ENCODE measurements at places on chromosomes 4 and X.

DNA sequence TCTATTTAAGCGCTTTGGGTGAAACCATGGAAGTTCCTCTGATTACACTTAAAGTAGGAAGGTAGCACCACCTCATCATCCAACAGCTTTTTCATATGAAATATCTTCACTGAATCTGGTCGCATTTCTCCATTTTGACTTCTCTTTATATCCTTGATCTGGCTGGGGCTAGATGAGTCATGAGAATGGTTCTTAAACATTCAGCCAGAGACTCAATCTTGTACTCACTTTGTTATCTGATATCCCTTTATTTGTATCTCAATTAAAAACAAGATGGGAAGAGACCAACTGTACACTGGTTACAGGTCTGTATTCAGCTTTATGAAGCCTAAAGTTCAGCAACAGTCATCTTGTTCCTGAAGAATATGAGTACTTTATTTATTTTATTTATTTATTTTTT is 84.9 kb downstream of the CBLL2 start:
- DNase-seq, result no peak

DNA sequence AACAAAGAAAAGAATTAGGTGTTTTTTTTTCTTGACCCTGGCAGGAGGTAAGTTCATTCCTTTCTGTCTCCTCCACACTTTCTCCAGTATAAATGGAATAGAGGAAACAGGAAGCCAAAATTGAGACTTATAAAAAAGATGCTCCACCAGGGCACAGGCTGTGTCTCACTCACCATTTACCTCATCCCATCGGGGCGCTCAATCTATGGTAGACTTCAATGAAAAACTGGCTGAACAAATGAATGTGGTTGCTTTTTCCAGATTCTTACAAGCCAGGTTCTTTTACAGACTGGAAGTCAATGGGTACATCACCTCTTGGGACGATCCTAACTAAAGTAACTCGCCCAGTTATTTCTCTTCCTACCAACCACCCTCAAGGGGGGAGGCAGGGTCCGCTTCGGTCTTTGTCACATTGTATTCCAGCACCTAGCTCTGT is 685 bp downstream of the COMMD8 start:
- no peak for DNase-seq

DNA sequence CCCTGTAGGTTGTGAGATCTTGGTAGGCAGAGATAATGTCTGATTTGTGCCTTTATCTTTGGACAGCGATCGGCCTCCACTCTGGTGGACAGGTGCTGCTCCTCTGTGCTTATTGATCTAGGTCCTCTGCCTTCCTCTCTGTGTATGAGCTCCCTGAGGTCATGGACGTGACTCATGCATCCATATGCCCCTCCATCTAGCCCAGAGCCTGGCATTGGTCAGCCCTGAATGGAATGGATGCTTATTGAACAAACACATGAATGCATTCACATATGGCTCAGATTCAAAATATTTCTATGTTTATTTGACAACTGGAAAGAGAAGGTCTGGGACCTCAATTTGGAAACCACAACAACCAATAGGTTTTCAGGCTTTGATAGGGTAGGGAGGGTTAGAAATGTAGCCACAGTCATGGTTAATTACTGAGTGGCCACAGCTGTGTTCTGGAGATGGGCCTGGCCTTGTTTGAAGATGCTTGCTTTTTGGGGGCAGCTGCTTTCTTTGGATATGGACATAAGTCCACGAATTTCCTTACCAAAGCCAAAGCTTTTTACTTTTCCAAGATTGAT is 76.2 kb downstream of the SEL1L3 start:
- no peak for DNase-seq

DNA sequence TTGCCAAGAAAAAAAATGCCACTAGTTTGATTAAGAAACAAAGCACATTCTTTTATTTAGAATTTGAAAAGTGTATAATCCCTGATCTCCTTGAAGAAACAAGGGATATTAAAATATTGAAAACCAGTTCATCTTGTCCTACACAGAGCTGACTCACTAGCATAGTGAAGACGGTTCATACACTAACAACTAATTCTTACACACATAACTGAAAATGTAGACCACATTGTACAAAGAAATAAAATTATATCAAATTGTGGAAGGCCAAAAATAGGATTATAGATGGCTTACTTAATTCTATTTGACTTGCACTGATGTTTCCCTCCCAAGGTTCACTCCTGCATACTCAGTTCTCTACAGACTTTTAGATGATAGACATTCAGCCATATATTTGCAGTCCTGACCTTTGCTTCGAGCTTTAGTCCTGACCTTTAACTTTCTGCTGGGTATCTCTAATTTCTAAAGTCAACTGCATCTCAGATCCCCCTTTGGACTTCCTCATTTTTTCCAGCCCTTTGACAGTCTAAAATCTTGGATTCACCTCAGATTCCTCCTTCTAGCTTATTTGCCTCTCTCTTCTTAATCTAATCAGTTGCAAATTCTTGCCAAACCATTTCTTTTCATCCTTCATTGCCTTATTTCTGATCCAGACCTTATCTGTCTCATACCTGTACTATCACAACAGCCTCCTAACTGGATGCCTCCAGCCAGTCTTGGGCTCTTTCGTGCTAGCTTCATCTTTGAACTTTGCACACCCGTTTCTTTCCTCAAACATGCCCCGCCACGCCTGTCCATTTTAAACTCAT is 4.5 kb upstream of the WWC2 start:
- no peak for DNase-seq

- no peak for DNase-seq
Measured at GRCh38 chr4:123556526-123556925, 159.9 kb downstream of the SPRY1 start.

DNA sequence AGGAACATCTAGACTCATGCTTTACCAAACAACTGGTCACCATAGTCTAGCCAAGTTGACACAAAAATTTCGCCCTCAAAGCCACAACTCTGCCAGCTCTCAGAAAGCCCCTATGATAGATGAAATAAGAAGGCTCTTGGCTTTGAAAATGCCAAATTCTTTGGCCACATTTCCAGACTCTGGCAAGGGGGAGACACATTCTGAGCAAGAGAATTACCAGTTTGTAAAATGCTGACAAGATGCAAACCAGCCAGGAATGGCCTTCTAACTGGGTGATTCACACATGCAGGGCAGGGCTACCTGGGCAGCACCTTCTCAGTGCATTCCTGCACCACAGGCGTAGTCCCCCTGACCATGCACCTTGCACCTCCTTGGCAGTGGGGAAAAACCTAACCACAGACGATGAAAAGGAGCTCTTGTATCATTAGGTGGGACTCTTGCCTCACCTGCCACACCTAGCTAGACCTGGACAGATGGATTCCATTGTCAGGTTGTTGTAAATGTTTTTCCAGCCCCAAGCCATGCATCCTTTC is 77.4 kb upstream of the CPEB2 start:
- DNase-seq, result no peak

DNA sequence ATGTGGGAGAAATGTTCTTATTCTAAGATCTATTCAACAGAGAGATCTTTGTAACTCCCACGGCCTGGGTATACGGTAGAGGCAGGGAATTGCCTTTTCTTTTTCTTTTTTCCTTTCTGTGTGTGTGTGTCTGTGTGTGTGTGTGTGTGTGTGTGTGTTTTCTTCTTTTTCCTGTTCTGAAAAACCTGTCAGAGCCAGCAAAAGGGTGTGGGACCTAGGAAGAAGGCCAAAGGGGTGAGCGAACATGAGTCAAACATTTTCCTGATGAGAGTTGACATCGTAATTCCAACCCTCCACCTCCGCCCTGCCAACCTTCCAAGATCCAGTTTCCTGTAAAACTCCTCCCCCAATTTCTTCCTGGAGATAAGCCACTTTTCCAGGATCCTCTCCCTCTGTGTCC is 2.8 kb upstream of the CHIC2 start:
- DNase-seq, result no peak

DNA sequence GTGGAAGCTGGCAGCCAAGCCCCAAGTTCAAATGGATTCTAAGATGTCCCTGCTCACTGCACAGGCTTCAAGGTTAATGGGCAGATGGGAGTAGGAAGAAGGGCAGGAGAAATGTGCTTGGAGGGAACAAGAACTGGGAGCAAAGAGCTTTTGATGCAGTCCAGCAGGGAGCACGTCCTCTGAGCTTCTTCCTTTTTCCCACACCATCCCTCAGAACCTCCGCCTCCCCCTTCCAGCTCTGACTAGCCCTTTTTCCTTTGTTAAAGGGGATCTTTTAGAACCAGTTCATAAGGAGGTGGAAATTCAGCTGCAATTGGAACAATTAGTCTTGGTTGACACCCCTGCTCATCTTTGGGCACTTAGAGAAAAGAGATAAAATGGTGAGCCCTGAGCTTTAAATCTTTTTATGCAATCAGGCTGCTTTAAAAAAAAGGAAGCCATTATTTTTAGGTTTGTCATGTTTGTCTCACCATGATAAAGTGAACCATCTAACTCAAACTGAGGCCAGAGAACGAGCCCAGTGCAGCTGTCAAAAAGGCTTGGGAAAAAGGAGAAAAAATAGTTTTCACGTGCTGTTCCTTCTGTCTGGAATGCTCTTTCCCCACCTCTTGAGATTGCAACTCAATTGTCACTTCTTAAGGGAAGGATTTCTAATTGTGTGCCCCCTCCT is 135.8 kb upstream of the IL1RAPL2 start:
- no peak for DNase-seq

DNA sequence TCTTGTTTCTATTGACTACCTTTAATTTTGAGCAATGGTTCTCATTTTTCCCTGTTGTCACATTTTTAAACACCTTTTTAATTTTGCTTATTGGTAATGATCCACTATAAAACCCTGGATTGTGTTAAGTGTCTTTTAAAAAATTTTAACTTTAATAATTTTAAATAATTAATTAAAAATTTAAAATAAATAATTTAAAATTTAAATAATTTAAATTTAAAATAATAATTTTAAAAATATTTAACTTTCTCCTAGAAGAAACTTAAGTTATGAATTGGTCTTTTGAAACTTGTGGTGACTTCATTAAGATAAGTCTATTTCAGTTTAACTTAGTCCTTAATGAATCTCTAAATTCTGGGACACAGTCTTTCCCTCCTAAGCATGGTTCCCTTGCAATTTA is 566.3 kb upstream of the GALNTL6 start:
- no peak for DNase-seq

DNA sequence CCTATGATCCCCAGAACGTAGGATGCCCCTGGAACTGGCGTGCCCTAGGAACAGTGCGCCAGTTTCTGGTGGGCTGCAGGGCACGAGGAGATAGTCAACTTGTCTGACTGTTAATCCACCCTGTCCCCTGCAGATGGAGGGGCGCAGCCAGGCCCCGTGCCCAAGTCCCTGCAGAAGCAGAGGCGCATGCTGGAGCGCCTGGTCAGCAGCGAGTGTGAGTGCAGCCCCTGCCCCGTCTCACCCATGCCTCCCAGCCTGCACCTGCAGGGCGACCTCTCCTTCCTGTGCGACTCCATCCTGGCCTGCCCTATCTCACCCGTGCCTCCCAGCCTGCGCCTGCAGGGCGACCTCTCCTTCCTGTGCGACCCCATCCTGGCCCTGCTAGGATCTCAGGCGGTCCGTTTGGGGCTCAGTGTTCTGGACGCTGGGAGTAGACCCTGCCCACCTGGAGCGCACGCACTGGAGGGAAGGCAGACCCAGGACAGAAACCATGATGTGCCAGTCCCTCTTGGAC is 22.2 kb downstream of the WFS1 start:
- DNase-seq, result no peak

DNA sequence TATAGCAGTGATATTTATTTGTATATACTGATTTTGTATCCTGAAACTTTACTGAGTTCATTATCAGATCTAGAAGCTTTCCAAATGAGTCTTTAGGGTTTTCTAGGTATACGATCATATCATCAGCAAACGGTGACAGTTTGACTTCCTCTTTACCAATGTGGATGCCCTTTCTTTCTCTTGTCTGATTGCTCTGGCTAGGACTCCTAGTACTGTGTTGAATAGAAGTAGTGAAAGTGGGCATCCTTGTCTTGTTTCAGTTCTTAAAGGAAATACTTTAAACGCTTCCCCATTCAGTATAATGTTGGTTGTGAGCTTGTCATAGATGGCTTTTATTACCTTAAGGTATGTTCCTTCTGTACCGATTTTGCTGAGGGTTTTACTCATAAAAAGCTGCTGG is 37.5 kb downstream of the CBR4 start:
- no peak for DNase-seq

DNA sequence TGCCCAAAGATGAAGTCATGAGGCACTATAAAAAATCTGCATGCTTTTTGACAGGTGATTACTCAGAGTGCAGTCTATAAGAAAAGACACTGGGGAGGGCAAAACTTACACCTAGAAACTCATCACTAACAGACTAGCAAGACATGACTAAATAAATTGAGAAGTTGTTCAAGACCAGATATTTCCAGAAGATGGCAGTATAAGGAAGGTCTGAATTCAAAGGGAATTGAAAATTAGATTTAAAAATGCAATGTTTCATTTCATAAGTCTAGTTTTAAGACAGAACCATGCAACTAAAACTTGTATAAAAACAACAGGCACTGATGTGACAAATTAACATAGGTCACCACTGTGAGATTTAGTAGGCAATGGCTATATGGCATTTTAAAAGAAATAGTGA is 232.5 kb upstream of the POF1B start:
- DNase-seq, result no peak
